Fibroblast of lung (primary cell): ENCODE measurements at places on chromosomes 3 and 15.

DNA sequence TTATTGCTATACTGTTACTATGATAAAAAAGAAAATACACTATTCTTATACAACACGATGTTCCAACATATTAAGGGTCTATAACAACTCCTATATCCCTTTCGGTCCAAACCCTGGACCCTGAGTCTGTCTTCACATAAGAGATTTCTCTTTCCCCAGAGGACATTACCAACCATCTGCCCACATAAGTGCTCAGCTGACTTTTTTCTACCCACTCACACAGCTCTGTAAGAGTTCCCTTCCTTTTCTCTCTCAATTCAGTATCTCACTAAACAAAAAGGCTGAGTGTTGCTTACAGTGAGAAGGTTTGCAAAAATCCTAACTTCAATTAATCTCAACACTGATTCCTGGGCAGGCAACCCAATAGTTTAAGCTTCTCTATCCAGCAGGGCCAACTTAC lies 30.5 kb downstream of the ITGB5 start:
- H3K27me3 ChIP-seq: no peaks in the 10 kb centered on the region
- no peak for DNase-seq
- no peaks in the 10 kb centered on the region for H3K36me3 ChIP-seq
- no peak overlapping the region for H3K27ac ChIP-seq

DNA sequence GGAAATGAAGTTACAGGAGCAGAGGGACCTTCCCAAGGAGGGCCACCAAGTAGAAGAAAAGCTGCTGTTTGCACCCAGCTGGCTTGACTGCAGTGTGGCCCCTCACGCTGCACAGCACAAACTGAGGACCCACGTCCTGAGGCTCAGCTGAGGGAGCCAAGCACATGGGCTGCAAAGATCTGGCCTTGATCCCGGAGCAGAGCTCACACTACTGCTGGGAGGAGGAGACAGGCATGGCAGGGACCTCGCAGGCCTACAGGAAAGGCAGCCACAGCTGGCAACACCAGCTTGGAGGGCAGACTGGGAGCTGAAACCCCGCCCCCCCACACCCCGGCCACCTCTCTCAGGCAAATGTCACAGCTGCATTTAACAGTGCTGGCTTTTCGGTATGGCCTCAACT lies 39.7 kb downstream of the KLHL25 start:
- H3K4me3 ChIP-seq: no peak overlapping the region
- no peaks in the 10 kb centered on the region for H3K27me3 ChIP-seq
- peaks cover 7% of the 10 kb centered on the region for H3K4me1 ChIP-seq
- no peaks in the 10 kb centered on the region for H3K36me3 ChIP-seq

GRCh38 chr3:43854916-43855315 lies 164.2 kb downstream of the ABHD5 start:
- DNase-seq: no peak
- no peaks in the 10 kb centered on the region for H3K27me3 ChIP-seq
- no peak overlapping the region for H3K27ac ChIP-seq
- no peaks in the 10 kb centered on the region for H3K36me3 ChIP-seq
- peaks cover 4% of the 10 kb centered on the region for H3K4me1 ChIP-seq

DNA sequence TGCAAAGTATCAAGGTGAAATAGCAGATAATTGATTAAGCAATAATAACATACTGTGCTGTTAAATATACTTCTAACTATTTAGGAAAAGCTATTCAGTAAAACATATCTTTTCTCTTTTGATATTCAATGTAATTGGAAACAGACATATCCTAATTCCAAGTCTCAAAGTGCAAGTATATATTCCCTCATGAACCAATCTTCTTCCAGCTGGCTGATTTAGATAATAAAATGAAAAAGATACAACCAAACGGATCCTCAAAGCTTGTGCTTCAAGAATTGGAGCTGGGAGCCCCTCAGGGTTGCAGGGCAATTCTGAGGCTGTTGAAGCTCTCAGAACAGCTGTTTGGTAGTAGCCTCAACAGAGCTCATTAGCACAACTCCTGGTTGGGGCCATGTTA lies 236.6 kb downstream of the ZIC1 start:
- no peaks in the 10 kb centered on the region for H3K27me3 ChIP-seq
- no peak overlapping the region for H3K27ac ChIP-seq
- H3K36me3 ChIP-seq: no peaks in the 10 kb centered on the region
- H3K4me3 ChIP-seq: no peak overlapping the region

- DNase-seq: no peak
- no peaks in the 10 kb centered on the region for H3K36me3 ChIP-seq
- H3K4me3 ChIP-seq: no peak overlapping the region
- H3K27me3 ChIP-seq: no peaks in the 10 kb centered on the region
Measured at GRCh38 chr3:100836661-100837060, 127.4 kb downstream of the TFG start.

DNA sequence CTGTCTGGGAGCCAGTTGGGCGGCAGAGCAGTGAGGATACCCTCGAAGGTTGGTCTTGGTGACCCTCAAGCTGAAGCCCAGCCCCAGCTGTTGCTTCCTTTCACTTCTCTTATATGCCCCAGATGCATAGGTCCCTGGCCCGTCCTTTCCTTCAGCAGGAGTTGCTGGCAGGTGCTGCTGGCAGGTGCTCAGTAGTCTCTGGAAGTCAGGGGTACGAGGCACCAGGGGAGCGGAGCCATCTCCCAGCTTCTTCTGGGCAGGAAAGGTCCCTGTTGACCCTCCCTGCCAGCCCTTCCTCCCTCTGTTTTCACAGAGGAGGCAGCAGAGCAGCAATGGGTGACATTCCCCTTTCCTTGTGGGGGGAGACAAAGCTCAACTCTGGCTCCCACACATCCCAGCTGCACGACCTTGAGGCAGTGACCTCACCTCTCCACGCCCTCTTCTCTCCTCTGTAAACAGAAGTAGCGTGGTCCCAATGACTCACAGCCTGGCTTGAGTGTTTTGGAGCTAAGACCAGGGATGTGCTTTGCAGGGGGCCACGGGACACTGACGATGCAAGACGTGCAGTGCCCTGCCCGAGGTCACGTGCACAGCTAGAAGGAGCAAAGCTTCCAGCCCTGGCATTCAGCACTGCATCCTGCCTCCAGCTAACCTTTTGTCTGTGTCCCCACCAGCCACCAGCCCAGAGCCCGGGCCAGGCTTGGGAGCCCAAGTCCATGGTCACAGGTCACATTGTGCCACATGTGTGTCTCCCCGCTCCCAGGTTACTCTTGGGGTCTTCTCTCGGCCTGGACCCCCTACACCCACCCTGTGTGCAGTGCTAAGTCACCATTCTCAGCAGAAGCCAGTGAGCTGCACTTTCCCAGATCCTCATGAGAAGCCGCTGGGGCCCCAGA lies 49.7 kb downstream of the SLC6A6 start:
- H3K36me3 ChIP-seq: peaks cover 9% of the 10 kb centered on the region
- no peaks in the 10 kb centered on the region for H3K27me3 ChIP-seq
- DNase-seq: peak; percentile 89
- peaks cover 26% of the 10 kb centered on the region for H3K4me1 ChIP-seq
- peak overlapping the region; percentile 92 for H3K27ac ChIP-seq
- H3K4me3 ChIP-seq: peak overlapping the region; percentile 10

DNA sequence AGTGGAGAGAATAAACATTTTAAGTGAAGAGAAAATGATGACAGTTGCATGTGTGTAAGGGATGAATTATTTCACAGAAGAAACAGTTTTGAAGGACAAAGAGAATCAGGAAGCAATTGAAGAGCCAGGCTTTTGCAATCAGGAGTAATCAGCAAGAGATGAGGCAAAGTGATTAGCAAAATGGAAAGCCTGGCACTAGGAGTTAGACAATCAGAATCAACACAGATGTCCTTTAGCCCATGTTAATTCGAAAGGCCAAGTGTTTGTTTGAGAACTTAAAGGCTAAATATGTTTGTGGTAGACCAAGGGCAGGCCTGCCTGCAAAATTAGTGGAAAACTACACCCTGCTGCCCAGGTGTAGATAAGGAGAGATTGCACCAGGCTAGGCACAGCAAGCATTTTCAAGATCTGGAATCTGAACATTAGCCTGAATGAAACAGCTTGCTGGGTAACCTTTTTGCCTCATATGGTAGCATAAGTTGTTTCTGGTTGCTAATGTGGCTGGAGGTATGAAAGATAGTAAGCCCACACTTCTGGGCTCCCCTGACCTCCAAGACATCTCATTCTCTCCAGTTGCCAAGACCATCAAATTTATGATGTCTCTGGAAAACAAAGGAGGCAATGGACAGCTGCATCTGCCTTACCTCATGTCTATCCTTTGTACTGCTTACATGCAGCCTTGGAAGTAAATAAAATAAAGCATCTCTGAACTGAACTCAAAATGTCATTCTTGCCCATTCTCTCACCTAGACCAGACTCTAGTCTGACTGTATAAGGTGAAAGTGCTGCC lies 22.0 kb upstream of the LEKR1 start:
- DNase-seq: no peak
- H3K4me3 ChIP-seq: no peak overlapping the region
- H3K27ac ChIP-seq: no peak overlapping the region
- H3K27me3 ChIP-seq: no peaks in the 10 kb centered on the region
- no peaks in the 10 kb centered on the region for H3K4me1 ChIP-seq

DNA sequence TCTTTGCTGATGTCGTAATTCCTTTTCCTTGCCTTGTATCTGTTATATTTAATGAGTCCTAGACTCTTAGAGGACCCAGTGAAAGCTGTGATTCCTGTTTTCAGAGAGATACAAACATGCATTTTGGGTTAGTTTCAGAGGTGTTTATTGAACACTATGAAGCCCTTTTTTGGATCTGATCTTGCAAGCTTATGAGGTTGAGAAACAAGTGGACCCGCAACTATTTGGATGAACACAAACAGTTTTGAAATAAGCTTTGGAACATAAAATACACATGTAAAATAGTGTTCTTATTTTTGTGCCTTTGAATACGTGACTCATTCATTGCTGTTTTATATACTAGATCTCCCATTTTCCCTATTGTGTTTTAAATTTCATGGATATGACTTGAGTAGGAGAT lies 33.5 kb downstream of the SNRK start:
- no peak overlapping the region for H3K4me3 ChIP-seq
- H3K27ac ChIP-seq: no peak overlapping the region
- DNase-seq: no peak
- no peaks in the 10 kb centered on the region for H3K36me3 ChIP-seq

- H3K36me3 ChIP-seq: no peaks in the 10 kb centered on the region
- no peak overlapping the region for H3K4me3 ChIP-seq
- no peak for DNase-seq
- H3K27ac ChIP-seq: peak overlapping the region; percentile 16
- H3K27me3 ChIP-seq: no peaks in the 10 kb centered on the region
Measured at GRCh38 chr3:112651516-112651915, 10.6 kb upstream of the CCDC80 start.

- DNase-seq: no peak
- peaks cover 2% of the 10 kb centered on the region for H3K36me3 ChIP-seq
- H3K27ac ChIP-seq: no peak overlapping the region
- H3K4me3 ChIP-seq: no peak overlapping the region
- no peaks in the 10 kb centered on the region for H3K27me3 ChIP-seq
- no peaks in the 10 kb centered on the region for H3K4me1 ChIP-seq
Measured at GRCh38 chr3:149958171-149958796, 12.4 kb downstream of the PFN2 start.

DNA sequence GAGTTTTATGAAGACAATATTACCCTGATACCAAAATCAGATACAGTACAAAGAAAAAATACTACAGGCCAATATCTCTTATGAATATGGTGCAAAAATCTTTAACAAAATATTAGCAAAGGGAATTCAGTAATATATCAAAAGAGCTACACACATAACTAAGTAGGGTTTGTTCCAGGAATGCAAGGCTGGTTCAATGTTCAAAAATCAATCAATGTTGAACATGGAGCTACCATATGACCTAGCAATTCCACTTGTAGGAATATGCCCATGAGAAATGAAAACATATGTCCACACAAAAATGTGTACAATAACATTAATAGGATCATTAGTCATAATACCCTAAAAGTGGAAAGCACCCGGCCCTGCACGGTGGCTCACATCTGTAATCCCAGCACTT lies 7.8 kb downstream of the OCA2 start:
- H3K4me3 ChIP-seq: no peak overlapping the region
- no peak overlapping the region for H3K27ac ChIP-seq
- no peaks in the 10 kb centered on the region for H3K36me3 ChIP-seq
- H3K4me1 ChIP-seq: peaks cover 3% of the 10 kb centered on the region
- no peak for DNase-seq

DNA sequence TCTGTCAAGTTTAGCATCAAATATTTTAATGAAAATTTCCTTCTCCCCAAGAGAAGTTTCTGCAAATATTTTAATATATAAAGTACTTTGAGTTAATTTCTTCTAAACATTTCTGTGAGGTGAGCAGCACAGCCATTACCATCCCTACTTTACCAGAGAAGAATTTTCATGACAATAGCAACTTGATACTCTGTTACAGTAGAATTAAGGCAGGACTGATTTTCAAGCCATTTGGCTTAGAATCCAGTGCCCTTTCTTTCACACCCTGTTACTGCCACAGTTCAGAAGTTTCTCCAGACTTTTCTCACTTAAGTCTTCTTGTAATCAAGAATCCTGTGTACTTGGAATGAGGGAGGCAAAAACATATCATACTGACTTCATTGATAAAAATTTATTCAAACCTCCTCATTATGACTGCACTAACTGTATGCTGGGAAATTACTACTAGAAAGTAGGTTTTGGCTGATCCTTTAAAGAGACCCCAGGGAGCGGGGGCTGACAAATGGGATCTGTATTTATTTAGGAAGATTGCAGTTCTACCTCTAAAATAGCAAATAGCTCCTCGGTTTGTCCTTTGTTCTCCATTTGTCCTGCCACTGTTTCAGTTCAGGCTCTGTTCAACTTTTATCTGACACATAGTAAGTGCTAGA lies 557.0 kb upstream of the SGO1 start:
- no peaks in the 10 kb centered on the region for H3K36me3 ChIP-seq
- no peak for DNase-seq
- no peak overlapping the region for H3K27ac ChIP-seq

GRCh38 chr15:101646672-101647071 lies 5.5 kb downstream of the TM2D3 start:
- no peak overlapping the region for H3K27ac ChIP-seq
- H3K4me1 ChIP-seq: peaks cover 3% of the 10 kb centered on the region
- H3K27me3 ChIP-seq: no peaks in the 10 kb centered on the region
- DNase-seq: no peak

- no peaks in the 10 kb centered on the region for H3K27me3 ChIP-seq
- DNase-seq: no peak
- no peaks in the 10 kb centered on the region for H3K36me3 ChIP-seq
- no peak overlapping the region for H3K4me3 ChIP-seq
- no peaks in the 10 kb centered on the region for H3K4me1 ChIP-seq
Measured at GRCh38 chr3:104154896-104155295, 1211.8 kb upstream of the ALCAM start.

GRCh38 chr3:136949708-136950107 lies 8.1 kb upstream of the IL20RB start:
- no peak for DNase-seq
- no peak overlapping the region for H3K4me3 ChIP-seq
- no peaks in the 10 kb centered on the region for H3K27me3 ChIP-seq
